ENCODE measurements at places on chromosomes 4 and X.

DNA sequence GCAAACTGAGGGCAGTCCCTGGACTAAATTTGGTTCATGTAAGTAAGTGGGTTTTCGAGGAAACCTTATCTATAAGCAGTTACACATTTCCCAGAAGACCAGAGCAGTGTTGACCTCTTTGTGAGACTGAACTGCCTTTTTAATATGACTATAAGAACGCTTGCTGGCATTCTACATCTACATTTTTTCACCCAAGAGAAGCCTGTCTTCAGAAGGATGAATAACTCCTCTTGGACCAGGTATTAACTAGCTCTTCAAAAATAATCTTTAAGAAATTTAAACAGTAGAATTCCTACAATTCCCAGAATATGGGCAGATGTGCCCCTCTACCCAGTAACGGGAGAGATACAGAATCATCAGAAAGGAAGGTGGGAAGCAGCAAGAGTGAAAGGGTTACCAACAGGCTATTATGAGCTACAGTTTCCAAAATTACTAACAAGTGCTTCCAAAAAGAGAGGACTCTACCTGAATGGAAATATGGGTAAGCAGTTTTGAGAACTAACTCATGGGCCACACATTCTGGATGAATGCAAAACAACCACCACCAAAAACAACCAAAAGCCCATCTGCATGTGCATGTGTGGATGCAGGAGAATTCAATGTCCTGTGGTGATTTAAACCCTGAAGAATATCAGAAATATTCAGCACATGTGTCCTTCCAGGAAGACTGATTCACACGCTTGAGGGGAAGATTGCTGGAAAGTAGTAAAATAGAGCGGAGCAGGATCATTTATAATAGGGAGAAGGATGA lies 17.4 kb downstream of the BBS12 start:
- DNase-seq: no peak

- DNase-seq: no peak
These were observed 1427.9 kb downstream of the FAM133A start for GRCh38 chrX:95101851-95102390.

DNA sequence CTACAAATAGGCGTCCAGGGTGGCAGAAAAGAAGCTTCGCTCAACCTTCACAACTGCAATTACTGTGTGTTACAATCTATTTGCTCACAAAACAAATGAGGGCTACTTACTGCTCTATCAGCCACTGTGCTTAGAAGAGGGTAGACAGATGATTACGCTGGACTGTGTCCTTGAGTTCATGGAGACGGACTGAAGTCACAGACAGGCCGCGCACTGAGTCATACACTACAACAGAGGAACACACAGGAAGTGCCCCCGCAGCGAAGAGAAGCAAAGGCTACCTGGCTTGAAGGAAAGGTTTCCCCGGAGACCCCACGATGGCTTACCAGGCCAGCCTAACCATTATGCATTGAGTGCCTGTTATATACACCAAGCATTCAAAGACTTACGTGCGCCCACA lies 25.6 kb downstream of the FAT1 start:
- DNase-seq: no peak

GRCh38 chr4:176193938-176194337 lies 1.4 kb downstream of the SPATA4 start:
- no peak for DNase-seq

- no peak for DNase-seq
These were observed 16.0 kb downstream of the RTL3 start for GRCh38 chrX:78643096-78643495.

DNA sequence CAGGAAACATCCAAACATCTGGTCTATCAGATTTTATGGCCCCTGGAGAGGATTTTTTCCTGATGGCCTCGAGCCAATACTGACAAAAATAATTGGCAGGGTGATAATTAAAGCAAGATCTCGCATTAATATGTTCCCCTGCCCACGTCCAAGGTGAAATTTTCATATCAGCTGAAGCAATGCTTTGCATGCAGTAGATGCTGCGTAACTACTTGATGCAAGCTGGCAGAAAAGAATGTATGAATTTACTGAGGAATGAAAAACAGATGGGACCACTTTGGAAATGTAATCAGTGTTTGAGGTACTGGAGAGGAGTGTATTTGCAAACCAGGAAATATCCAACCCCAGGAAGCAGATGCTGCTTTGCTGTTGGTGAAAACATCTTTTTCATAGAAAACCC lies 36.8 kb upstream of the REST start:
- peak; percentile 9 for DNase-seq

All from GM23338 (cell line).